ENCODE measurements at places on chromosomes 1 and 21.

- DNase-seq = no peak
Measured at GRCh38 chr1:65992165-65992821, 199.6 kb downstream of the PDE4B start.

DNA sequence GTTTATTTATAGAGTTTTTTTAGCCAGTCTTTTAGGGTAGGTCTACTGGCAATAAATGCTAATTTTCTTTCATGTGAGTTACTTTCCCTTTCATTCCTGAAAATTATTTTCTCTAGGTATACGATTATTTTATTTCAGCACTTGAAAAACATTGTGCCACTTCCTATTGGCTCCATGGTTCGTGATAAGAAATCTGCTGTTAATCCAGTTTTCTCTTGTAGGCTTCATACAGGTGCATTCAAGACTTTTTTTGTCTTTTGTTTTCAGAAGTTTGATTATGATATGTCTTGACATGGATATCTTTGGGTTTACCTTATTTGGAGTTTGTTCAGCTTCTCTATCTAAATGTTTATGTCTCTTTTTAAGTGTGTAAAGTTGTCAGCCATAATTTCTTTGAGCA lies 148.3 kb downstream of the HS2ST1 start:
- DNase-seq = no peak

GRCh38 chr1:21013510-21013909 lies 163.2 kb downstream of the EIF4G3 start:
- DNase-seq = no peak

GRCh38 chr1:165828103-165828668 lies 772 bp downstream of the UCK2 start:
- no peak for DNase-seq

- DNase-seq = peak; percentile 86
Measured at GRCh38 chr1:32759521-32759981, 57.0 kb upstream of the SYNC start.

- no peak for DNase-seq
Measured at GRCh38 chr21:9739240-9739639, 782.1 kb upstream of the TPTE start.

DNA sequence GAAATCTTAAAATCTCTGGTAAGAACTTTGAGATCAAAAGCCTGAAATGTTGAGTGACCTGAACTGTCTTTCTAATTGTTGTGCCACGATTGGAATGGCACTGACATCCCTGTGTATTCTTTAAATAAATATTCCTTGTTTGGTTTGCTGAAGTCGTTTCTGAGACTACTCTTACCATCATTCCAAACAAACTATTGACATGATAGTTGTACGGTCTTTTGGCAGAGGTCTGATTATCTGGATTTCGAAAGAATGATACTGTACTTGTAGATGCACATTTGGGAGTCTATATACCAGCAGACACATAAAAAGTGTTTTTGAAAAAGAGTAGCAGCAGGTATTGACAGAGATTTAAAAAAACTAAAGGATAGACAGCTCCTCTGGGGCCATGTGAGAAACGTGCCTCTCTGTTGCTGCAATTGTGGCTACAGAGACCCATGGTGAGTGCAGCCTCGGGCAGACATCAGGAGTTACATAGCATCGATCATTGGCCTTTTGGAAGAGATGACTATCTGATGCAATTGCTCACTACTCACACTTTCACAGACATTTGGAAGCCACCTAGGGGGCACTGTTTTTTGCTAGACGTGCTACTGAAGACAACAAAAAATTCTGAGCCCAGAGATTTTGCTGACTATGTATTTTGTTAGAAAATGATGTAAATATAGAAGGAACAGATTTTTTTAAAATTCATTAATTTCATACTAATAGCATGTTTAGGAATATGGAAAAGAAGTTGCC lies 464.5 kb downstream of the KCNT2 start:
- DNase-seq = no peak

DNA sequence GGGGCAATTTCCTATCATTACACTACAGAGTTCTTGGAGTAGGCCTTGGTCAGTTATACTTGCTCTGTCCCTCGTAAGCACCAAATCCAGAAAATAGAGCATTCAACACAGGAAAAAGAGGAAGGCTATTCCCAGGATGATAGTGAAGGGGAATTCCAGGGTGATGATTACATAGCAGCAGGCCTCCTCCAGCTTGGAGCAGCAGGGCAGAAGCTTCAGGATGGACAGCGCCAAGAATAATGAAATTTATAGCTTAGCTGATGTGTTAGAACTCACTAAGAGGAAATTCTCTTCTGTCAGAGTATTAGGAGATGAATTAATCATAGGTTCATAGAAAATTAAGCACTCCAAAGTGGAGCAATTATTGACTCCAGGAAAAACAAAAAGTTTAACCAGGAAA lies 10.8 kb upstream of the SMAP2 start:
- DNase-seq = no peak

DNA sequence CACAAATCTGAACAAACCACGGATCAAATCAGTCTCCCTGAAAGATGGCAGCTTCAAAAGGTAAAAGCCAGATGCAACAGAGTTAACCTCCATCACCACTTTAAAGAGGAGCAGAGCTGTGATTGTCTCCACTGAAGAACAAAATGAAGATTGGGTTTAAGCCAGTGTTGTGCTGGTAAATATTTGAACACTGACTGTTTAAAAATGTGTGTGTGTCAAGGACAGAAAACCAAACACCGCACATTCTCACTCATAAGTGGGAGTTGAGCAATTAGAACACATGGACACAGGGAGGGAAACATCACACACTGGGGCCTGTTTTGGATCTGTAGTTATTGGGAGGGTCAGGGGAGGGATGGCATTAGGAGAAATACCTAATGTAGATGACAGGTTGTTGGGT lies 83.9 kb downstream of the ST6GALNAC5 start:
- DNase-seq = no peak

DNA sequence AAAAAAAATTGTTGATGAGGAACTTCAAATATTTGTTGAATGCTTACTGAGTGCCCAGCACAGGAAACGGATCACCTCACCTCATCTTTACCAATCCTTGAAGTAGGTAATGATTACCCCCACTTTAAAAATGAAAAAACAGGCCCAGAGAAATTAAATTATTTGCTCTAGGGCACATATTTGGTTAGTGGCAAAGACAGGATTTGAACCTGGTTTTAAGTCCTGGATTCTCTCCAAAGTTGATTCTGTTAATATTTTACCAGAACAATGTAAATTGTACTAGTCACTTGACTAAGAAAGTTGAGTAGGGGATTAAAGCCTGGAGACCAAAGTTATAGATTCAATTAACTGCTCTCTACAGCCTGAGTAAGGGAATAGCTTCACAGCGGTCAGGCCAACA lies 97.9 kb downstream of the GIPC2 start:
- no peak for DNase-seq

GRCh38 chr21:24336491-24336890 lies 1270.8 kb downstream of the MRPL39 start:
- no peak for DNase-seq

DNA sequence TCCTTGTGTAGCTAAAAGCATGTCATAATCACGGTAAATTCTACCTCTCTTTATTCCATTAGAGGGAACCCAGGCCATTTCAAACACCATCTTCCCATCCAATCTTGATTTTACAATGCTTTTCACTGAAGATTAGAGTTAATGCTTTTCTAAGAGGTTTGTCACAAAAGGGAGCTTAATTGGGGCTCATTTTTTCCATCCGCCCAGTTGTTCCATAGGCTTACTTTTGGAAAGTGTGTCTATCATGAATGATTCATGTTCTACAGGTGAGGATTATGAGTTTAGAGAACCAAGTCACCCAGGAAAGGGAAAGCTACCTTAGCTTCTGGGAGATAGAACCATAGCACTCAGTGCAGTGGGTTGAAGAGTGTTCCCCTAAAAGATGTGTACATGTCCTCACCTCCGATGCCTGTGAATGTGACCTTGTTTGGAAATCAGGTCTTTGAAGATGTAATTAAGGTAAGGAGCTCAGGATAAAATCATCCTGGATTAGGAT lies 286.9 kb upstream of the RUNX1 start:
- no peak for DNase-seq

DNA sequence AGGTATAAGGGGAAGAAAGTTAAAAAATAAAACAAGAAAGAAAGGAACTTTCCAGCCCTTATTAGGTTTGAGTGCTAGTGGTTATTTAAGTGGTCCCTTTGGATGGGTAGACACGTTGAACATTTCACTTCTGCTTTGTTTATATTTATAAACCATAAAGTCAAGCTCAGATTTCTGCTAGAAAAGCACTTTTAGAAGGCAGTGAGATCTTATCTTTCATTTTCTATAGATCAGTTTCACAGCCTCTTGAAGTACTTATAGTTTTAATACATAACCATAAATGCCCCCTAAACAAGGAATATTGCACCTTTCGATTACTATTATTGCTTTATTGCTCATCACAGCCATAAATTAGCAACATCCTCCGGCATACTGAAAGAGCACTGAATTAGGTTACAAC lies 446.8 kb upstream of the PLXNA2 start:
- DNase-seq = no peak

DNA sequence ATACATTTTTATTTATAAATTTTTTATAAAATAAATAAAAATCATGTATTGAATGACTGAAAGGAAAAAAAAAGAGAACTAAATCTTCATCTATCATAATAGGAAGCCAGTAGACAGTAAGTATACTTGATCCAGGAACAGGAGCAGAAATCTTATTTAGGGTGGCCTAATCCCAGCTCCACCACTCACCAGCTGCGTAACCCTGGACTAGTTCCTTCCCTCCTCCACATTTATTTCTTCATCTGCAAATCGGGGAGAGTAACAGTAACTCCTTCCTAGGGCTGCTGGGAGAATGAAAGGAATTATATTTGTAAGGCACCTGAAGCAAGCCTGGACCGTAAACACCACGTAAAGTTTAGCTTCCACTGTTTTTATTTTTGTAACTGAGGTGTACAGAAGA lies 17.9 kb downstream of the GLIS1 start:
- no peak for DNase-seq

Measured in breast epithelium (tissue), 4 donors.